ENCODE measurements at places on chromosomes 11 and 22.

- DNase-seq, result no peak
These were observed 40.5 kb downstream of the GRAMD4 start for GRCh38 chr22:46660604-46661201.

DNA sequence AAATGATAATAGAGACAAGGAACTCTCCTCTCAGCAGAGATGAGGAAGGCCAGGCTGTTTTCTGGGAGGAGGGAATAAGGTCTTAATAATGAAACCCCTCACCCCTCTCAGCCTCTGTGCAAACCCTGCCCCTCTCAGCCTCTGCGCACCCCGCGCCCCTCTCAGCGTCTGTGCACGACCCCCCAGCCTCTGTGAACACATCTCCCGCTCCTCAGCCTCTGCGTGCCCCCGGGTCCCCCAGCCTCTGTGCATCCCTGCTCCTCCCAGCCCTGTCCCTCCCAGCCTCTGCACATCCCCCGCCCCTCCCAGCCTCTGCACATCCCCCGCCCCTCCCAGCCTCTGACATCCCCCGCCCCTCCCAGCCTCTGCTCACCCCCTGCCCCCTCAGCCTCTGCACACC, 837.8 kb downstream of the TBC1D22A start:
- DNase-seq, result no peak

DNA sequence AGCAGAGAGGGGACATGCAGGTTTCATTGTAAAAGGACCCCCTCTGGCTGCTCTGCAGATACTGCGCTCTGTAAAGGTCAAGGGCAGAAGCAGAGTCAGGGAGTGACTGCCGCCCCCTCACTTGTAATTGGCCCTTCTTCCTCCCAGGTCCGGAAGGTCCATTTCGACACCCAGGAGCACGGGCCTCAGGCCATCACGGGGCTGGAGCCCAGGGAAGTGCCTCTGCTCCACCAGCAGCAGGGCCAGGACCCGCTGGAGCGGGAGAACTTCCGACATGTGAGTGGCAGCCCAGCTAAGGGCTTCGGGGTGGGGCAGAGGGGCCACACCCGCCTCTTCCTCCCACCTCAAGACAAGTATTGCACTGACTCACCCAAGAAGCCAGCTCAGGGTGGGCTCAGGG, 24.0 kb upstream of the LRRC10B start:
- DNase-seq, result no peak

- no peak for DNase-seq
These were observed 27.7 kb downstream of the OR6Q1 start for GRCh38 chr11:58058276-58059006.

DNA sequence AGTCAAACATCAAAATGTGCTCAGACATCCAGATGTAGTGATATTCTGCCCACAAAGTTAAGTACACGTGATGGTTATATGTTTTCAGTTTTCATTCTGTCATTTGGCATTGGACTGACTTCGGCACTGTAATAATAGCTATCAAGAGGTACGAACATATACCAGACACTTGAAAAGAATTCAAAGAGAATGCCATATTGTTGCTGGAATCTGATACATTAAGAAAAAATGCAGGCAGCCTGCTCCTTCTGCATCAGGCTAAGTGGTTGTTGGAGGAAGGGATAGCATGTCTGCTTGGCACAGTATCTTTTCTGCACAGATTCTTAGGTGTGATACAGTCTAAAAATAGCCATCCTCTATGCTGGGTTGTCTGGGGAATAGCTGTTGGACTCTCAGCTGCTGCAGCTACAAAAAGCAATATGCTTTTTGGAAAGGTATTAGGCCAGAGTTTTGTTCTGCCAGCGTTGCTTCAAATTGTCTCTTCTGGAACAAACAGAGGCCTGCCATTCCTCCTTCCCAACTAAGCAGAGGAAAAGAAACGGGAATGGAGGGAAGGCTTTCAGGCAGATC, 892.6 kb downstream of the TBC1D22A start:
- no peak for DNase-seq
